ENCODE measurements at places on chromosomes 6 and 20. TPM values are rescaled to one million over a fixed set of nuclear protein-coding genes. Genes with fewer than 3 reads are reported as not detected.

DNA sequence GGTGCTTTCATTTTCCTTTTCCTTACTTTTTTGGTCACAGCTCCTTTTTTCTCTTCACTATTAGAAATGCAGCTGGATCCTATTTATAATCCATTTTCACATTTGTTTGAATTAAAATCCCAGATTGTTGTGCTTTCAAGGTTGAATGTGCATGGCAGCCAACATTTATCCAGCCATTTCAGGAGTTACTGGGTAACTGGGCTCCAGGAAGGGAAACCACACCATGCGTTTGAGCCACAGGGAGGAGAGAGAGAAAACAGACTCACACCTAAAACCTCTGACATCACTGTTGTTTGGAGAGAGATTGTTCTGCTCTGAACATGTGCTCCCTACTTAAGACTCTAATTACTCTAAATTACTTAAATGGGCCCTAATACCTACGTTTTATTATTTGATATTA is 173.4 kb downstream of the BMP2 start:
- DNase-seq = no peak

DNA sequence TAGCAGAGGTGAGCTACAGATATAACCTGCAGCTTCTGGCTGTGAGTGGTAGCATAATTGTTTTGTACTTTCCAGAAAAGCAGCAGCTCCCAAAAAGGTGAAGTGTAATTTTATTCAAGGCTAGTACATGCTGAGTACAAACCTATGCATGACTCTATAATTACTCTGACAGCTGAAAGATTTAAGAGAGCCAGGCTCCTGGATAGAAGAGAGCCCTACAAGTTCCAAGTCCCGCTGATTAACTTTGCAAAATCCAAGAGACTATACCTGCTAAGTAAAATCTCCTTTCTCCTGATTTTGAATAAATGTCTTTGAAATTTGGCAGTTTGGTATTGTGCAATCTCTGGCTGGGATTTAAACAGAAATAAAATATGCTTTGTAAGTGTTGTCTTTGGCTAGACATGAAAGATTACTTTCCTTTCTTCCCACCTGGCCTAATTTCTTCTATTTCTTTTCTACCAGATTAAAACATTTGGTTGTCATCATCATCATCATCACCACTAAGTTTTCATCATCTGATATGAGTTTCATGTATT is 79.5 kb downstream of the CTNNBL1 start:
- no peak for DNase-seq

- no peak for DNase-seq
Measured at GRCh38 chr6:33439956-33440648, 14.3 kb upstream of the ZBTB9 start.

DNA sequence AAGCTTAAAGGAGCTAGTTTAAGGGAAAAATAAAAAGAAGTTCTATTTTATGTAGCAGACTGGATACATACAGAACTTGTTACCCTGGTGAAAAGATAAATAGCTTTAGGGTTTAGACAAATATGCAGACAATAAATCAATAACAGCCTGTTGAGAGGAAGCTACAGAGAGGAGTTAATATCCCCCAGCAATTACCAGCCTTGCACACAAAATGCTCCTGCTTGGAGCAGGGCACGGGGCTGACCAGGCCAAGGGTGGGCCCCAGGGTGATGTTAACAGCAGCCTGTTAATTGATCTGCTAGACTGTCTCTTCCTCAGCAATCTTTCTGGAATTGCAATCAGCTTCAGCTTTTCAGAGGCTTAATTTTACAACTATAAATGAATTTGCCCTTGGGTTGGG is 125.1 kb upstream of the SOX4 start:
- no peak for DNase-seq

DNA sequence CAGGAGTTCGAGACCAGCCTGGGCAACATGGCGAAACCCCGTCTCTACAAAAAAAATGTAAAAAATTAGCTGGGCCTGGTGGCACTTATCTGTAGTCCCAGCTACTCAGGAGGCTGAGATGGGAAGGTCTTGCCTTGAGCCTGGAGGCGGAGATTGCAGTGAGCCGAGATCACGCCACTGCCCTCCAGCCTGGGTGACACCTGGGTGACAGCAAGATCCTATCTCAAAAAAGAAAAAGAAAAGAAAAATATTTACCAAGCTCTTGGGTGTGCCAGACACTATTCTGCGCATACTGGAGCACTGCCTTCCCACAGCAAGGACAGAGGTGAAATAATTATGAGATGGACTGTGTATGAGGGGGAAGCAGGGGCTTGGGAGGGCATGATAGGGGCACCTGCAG is 19.6 kb downstream of the POFUT1 start:
- DNase-seq = peak; percentile 79

GRCh38 chr6:163348789-163349680 is 65.5 kb upstream of the QKI start:
- DNase-seq = no peak

- DNase-seq = no peak
Measured at GRCh38 chr20:29079769-29080690, 2177.4 kb upstream of the DEFB115 start.

- no peak for DNase-seq
Measured at GRCh38 chr6:4057036-4057435, 21.9 kb downstream of the FAM217A start.

DNA sequence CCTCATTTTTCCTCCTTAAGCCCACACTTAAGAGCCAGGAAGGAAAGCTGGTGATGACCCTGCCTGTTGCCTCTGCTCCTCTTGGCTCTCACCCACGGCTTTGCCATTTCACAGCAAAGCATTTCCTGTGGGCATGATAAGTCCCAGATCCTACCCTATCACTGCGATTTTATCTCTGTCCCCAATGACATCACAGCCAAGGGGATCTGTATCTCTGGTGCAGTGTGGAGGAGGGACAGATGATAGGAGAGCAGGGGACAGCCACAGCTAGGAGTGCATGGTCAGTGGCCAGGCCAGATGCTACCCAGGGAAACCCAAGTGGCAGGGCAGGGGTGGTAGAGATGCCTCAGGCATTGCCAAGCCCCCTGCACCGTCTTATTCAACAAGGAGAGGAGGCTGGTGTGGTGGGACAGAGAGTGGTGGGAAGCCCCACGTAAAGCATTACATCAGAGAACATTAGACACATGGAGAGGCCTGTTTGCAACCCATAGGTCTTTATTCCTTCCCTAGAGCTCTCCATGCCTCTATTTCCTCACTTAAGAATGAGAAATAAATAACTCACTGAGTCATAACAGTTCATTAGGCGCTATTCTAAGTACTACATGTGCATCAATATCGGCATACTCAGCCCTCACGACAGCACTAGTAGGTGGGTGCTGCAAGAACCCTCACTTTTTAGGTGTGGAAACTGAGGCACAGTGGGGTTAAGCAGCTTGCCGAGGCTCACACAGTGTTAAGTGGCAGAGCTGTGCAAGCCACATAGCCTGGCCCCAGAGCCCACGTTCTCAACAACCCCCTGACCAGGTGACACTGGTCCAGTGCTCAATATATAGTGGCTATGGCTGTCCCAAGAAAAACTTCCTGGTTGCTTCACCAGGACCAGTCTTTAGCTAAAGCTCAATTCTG is 4.6 kb downstream of the TFEB start:
- DNase-seq = no peak

- DNase-seq = no peak
Measured at GRCh38 chr6:170388113-170388512, 81.6 kb downstream of the FAM120B start.

- no peak for DNase-seq
Measured at GRCh38 chr6:12367412-12367811, 77.3 kb downstream of the EDN1 start.

- DNase-seq = no peak
Measured at GRCh38 chr6:139161817-139162284, 27.0 kb downstream of the HECA start.

DNA sequence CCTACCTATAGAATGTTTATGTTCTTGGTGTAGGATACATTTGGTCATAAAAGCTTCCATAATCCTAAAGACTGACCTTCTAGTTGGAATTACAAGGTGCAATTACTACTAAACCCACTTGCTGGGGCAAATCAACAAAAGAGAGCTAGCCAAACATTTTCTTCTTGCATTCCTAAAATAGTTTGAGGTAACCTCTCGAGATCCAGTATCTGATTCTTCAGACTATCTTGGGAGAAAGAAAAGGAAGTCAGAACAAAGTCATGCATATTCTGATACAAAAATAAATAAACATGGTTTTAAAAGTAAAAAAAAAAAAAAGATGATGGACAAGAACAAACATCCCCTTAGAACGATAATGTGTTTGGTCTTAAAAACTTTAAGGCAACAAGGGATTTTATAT is 294.2 kb upstream of the RSPO3 start:
- DNase-seq = no peak

GRCh38 chr20:46022411-46023147 is 6.4 kb upstream of the SLC12A5 start:
- DNase-seq = peak; percentile 73

DNA sequence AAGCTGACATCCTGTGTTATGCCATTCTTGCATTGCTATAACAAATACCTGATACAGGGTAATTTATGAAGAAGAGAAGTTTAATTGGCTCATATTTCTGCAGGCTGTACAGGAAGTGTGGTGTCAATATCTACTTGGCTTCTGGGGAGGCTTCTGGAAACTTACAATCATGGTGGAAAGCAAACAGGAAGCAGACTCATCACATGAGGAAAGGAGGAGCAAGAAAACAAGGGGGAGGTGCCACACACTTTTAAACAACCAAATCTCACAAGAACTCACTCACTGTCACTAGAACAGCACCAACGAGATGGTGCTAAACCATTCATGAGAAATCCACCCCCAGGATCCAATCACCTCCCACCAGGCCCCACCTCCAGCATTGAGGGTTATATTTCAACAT is 143.1 kb upstream of the GGTLC1 start:
- DNase-seq = no peak

- DNase-seq = no peak
Measured at GRCh38 chr6:99393366-99393697, 663 bp downstream of the COQ3 start.

DNA sequence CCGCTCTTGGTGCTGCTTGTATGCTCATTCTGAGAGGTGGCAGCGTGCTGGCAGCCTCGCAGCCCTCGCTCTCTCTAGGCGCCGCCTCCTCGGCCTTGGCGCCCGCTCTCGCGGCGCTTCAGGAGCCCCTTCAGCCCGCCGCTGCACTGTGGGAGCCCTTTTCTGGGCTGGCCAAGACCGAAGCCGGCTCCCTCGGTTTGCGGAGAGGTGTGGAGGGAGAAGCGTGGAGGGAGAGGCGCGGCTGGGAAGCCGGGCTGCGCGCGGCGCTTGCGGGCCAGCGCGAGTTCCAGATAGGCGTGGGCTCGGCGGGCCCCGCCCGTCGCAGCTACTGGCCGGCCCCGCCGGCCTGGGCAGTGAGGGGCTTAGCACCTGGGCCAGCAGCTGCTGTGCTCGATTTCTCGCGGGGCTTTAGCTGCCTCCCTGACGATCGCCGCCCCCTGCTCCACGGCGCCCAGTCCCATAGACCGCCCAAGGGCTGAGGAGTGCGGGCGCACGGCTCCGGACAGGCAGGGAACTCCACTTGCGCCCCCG is 19.5 kb upstream of the FAM8A1 start:
- no peak for DNase-seq

- no peak for DNase-seq
Measured at GRCh38 chr20:47224300-47224791, 132.2 kb downstream of the ZMYND8 start.

DNA sequence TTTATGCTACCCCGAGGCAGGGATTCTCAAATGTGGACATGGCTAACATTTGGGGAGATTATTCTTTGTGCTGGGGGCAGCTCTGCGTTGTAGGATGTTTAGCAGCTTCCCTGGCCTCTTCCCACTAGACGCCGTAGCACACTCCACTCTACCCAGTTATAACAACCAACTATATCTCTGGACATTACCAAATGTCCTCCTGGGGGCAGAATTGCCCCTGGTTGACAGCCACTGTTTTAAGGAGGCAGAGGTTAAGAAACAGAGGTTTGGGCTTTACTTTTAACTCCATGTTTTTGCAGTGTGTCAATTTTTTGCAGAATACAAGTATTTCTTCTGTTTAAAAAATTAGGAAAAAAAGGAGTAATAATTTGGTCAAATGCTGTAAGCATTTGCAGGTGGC is 56.2 kb upstream of the BMP6 start:
- DNase-seq = no peak

DNA sequence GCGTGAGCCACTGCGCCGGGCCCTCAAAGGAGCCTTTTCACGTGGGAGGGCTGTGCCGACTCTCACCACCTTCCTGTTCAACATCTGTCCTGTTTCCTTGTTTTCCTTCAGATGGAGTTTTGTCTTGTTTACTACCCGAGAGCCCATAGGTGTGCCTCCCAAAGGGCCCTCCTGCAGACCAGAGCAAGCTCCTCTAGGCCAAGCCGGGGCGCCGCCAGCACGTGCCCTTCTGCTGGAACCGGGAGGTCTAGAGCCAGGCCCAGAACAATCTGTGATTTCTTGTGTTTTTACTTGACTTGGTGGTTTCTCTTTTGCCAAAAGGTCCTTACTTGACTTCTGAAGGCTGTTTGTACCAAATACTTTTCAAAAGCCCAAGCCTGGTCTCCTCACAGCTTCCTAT is 8.0 kb upstream of the DNAJC5 start:
- no peak for DNase-seq

GRCh38 chr20:49562311-49563014 is 5.5 kb downstream of the PTGIS start:
- DNase-seq = no peak

GRCh38 chr6:50077385-50077784 is 27.7 kb upstream of the DEFB112 start:
- no peak for DNase-seq

GRCh38 chr6:17281497-17282481 is 628 bp downstream of the RBM24 start:
- DNase-seq = no peak

DNA sequence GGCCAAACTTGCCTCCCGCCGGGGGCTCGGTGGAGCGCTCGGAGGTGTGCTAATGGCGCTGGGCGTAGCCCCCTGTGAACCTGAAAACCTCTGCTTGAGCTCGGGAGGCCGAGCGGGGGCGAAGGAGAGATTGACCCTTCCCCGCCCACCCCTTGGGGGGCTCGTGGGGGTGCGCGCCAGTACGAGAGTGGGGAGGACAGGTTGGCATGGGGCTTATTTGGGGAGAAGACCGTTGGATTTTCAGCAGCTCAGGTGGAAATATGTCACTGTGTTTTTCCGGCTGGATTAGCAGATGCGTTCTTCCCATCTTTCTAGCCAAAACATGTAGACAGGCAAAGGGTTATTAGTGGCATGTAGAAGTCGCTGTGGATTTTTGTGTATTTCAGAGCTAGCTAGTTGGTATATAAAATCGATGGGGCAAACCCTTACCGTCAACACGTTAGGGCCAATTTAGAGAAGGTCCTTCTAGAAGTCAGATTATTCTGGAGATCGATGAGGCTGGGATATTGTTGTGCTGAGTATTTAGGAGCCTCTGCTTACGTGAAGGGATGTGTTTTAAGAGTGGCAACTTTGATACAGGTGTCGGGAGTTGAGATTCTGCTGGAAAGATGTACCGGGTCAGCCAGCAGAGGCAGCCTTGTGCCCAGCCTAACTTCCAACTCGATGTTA is 525 bp downstream of the NCOA7 start:
- DNase-seq = peak; percentile 67

The PET117 gene
- total RNA-seq = 10.4 TPM

The DDX43 gene
- total RNA-seq = not detected

The TCF15 gene
- not detected for total RNA-seq

The SNRNP48 gene
- total RNA-seq = 7.6 TPM

The CASS4 gene
- total RNA-seq = not detected

The KCNK17 gene
- 0.13 TPM for total RNA-seq

The FERMT1 gene
- total RNA-seq = 72.0 TPM

The TMEM217 gene
- total RNA-seq = 1.4 TPM

The VSX1 gene
- not detected for total RNA-seq

The KIF25 gene
- not detected for total RNA-seq

The PBOV1 gene
- total RNA-seq = not detected

The IER3 gene
- 200 TPM for total RNA-seq

The ADGB gene
- not detected for total RNA-seq

The TMEM74B gene
- 8.9 TPM for total RNA-seq

All from HT-29 (cell line).